ENCODE measurements at places on chromosomes 2 and 18. TPM values are rescaled to one million over a fixed set of nuclear protein-coding genes. Genes with fewer than 3 reads are reported as not detected.

DNA sequence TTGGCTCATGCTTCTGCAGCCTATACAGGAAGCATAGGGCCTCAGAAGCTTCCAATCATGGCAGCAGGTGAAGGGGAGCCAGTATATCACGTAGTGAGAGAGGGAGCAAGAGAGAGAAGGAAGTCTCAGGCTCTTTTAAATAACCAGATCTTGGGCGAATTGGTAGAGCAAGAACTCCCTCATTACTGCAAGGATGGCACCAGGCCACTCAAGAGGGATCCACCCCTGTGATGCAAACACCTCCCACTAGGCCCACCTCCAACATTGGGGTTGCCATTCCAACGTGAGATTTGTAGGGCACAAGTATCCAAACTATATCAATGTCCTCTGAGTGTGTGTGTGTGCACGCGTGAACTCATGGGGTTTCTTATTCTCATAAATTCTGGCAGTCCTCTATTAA is 37.6 kb upstream of the RMP24 start:
- H3K27me3 ChIP-seq: no peaks in the 10 kb centered on the region
- no peak overlapping the region for H3K27ac ChIP-seq
- no peak overlapping the region for H3K4me3 ChIP-seq
- H3K4me1 ChIP-seq: no peaks in the 10 kb centered on the region
- no peak for DNase-seq

DNA sequence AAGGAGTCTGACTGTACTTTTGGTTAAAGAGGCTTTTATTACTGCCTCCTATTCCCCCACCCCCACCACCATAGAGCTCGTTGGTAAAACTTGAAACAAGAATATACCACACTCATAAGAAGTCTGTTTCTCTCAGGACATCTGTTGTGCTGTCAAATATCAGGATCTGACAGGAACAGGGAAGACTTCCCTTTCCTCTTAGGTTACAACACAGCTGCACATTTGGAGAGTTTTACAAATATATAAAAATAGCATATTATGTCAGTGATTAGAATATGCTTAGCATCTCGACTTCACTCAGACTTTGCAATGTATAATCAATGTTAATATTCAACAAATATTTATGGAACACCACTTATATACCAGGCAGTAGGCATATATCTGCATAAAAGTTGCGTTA is 439.6 kb upstream of the REG3G start:
- no peaks in the 10 kb centered on the region for H3K36me3 ChIP-seq
- H3K4me1 ChIP-seq: no peaks in the 10 kb centered on the region
- no peak overlapping the region for H3K4me3 ChIP-seq
- no peaks in the 10 kb centered on the region for H3K27me3 ChIP-seq
- H3K27ac ChIP-seq: no peak overlapping the region

GRCh38 chr2:170161516-170162270 is 16.3 kb upstream of the MYO3B start:
- H3K27ac ChIP-seq: no peak overlapping the region
- H3K27me3 ChIP-seq: no peaks in the 10 kb centered on the region
- no peaks in the 10 kb centered on the region for H3K36me3 ChIP-seq
- no peak for DNase-seq

DNA sequence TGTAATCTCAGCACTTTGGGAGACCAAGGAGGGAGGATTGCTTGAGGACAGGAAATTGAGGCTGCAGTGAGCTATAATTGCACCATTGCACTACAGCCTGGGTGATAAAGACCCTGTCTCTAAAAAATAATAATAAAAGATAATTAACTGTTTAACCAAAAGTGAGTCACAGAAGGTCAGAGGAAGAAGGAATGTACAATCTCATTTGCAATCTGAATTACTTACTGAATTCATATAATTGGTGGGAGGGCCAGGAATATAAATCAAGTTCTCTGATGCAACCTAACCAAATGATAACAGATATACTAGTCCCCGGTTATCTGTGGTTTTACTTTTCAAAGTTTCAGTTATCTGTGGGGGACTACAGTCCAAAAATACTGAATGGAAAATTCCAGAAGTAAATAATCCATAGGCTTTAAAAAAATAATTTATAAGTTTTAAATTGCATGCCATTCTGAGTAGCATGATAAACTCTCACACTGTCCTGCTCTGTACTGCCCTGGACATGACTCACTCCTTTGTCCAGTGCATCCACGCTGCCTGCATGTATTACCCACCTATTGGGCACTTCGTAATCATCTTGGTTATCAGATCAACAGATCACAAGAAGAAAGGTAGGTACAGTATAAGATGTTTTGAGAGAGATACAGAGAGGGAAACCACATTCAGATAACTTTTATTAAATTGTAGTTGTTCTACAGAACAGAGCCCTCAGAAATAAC is 12.8 kb upstream of the MATN3 start:
- H3K36me3 ChIP-seq: peaks cover 8% of the 10 kb centered on the region
- no peaks in the 10 kb centered on the region for H3K27me3 ChIP-seq
- H3K4me3 ChIP-seq: no peak overlapping the region

DNA sequence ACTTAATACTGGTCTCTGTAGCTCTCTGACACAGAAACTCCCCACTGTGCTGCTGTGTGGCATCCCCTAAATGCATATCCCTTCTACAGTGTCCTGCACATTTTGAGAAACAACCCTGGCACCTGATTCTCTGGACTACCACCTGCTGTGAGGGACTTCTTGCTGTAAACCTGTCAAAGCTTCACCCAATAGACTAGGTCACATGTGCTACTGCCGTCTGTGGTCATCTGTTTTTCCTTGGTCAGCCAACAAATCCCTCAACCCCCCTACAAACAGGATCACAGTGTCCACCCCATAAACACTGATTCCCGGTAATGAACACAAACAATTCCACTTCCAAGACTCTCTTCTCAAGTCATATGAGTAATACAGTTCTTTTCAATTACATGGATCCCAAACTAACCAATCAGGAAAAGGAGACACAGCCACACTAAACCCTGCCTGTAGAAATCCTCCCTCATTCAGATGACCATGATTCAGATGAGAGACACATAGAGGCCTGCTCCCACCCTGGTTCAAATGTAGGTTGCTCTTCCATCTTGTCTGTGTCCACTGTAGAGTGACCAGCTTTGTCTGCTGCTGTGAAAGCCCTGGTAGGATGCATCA is 1157.4 kb downstream of the RPIA start:
- no peaks in the 10 kb centered on the region for H3K27me3 ChIP-seq
- no peak for DNase-seq
- no peaks in the 10 kb centered on the region for H3K4me1 ChIP-seq
- H3K36me3 ChIP-seq: no peaks in the 10 kb centered on the region
- H3K4me3 ChIP-seq: no peak overlapping the region
- H3K27ac ChIP-seq: no peak overlapping the region

DNA sequence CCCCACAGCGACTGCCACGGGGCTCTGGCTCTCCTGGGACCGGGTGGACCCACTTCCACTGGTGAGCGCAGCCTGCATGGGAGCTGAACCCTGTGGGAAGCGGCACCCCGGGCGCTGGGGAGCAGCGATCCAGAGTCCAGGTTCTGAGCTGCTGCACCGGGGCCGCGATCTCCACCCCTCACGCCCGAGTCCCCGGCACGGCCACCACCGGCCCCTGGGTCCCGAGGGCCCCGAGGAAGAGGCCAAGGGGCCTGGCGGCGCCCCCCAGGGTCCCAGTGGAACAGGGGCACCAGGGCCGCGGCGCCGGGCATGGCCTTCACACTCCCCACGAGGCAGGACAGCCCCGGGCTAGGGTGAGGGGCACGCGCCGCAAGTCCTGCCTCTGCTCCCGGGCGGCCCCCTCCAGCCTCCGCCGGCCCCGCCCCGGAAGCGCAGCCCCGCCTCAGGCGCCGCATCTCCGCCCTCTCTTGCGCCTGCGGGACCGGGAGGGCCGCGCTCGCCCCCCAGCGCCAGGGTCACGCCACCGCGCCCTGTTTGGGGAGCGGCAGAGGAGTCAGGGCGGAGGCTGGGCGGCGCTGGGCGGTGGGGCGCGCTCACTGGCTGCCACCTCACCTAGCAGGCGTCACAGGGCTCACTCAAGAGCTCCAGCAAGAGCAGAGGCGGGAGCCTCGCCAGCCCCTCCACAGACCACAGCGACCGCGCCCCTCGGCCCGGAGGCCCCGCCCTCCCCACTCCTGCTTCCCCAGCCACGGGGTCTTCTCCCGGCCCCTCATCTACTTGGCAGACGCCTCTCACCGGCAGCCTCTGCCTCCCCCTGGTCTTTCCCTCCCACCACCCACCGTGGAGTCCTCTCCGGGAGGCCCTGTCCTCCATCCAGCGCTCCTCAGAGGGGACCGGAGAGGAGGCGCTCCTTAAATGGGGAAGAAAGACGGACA is 26.8 kb downstream of the THAP4 start:
- H3K36me3 ChIP-seq: no peaks in the 10 kb centered on the region
- peak overlapping the region; percentile 56 for H3K4me3 ChIP-seq
- peak overlapping the region; percentile 47 for H3K27ac ChIP-seq

GRCh38 chr2:108607706-108608301 is 73.5 kb downstream of the LIMS1 start:
- peaks cover 12% of the 10 kb centered on the region for H3K4me1 ChIP-seq
- no peak overlapping the region for H3K27ac ChIP-seq
- H3K36me3 ChIP-seq: no peaks in the 10 kb centered on the region
- no peak for DNase-seq

- H3K27me3 ChIP-seq: no peaks in the 10 kb centered on the region
- no peak for DNase-seq
- H3K4me1 ChIP-seq: no peaks in the 10 kb centered on the region
- peak overlapping the region; percentile 88 for H3K27ac ChIP-seq
Observed at GRCh38 chr2:86622519-86623042, 1.1 kb downstream of the RNF103 start.

- no peaks in the 10 kb centered on the region for H3K27me3 ChIP-seq
Observed at GRCh38 chr2:205494537-205495235, 187.6 kb upstream of the NRP2 start.

GRCh38 chr2:42191285-42192009 is 22.3 kb downstream of the EML4 start:
- no peaks in the 10 kb centered on the region for H3K27me3 ChIP-seq
- H3K4me3 ChIP-seq: no peak overlapping the region
- H3K4me1 ChIP-seq: peaks cover 8% of the 10 kb centered on the region
- no peaks in the 10 kb centered on the region for H3K36me3 ChIP-seq
- no peak overlapping the region for H3K27ac ChIP-seq
- no peak for DNase-seq

GRCh38 chr2:20447437-20448245 is 767 bp downstream of the RHOB start:
- H3K4me1 ChIP-seq: peaks cover 29% of the 10 kb centered on the region
- peak overlapping the region; percentile 88 for H3K4me3 ChIP-seq
- no peak for DNase-seq
- no peaks in the 10 kb centered on the region for H3K27me3 ChIP-seq

COQ10B gene
- 48.3 TPM for total RNA-seq

- H3K36me3 ChIP-seq: peaks cover 17% of the 10 kb centered on the region
- H3K27me3 ChIP-seq: no peaks in the 10 kb centered on the region
- H3K27ac ChIP-seq: peak overlapping the region; percentile 100
- peak; percentile 100 for DNase-seq
- H3K4me3 ChIP-seq: peak overlapping the region; percentile 31
Observed at GRCh38 chr2:238438856-238439849, 12.4 kb downstream of the ASB1 start.

REG1B gene
- total RNA-seq: not detected

DNA sequence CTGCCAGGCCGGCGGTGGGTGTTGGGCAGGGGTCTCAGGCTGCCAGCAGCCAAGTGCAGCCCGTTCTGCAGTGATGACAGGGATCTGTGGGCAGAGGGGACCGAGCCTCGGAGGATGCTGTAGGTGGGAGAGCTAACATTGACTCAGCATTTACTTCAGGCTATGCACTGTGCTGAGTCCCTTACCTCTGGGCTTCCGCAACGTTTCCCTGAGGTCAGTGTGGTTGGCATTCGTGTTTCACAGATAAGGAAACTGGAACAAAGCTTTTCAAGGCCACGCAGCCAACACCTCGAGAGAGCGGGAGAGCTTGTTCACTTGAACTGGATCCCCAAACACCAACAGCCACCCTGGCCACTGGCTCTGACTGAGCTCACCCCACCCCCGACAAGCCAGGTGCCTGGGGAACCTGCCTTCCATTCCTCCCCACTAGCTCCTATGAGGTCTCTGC is 839 bp upstream of the GPR148 start:
- H3K27ac ChIP-seq: no peak overlapping the region
- peak overlapping the region; percentile 76 for H3K4me3 ChIP-seq
- H3K27me3 ChIP-seq: no peaks in the 10 kb centered on the region
- H3K4me1 ChIP-seq: peaks cover 6% of the 10 kb centered on the region
- no peaks in the 10 kb centered on the region for H3K36me3 ChIP-seq

FLACC1 gene
- 1.7 TPM for total RNA-seq

GRCh38 chr2:30777661-30778505 is 29.4 kb downstream of the CAPN13 start:
- no peaks in the 10 kb centered on the region for H3K36me3 ChIP-seq
- no peak for DNase-seq
- no peaks in the 10 kb centered on the region for H3K4me1 ChIP-seq
- no peak overlapping the region for H3K27ac ChIP-seq
- H3K4me3 ChIP-seq: no peak overlapping the region

DNA sequence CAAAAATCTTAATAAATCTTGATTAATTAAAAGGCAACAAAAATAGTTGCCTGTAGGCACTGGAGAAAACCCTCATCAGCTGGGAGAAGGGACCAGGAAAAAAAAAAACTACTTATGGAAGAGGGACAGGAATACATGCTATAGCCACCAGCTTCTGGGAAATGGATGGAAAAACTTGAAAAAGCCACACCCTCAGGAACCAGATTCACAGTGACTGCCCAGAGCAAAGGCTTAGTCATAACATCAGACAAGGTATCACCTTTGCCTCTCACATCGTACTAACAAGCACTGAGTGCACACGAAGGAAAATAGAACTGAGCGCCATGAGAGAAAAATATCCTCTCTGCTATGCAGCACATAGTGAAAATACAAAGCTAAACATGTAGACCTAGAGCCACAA is 116.9 kb upstream of the GYPC start:
- no peak overlapping the region for H3K4me3 ChIP-seq
- no peaks in the 10 kb centered on the region for H3K27me3 ChIP-seq
- H3K4me1 ChIP-seq: no peaks in the 10 kb centered on the region
- DNase-seq: no peak
- no peak overlapping the region for H3K27ac ChIP-seq

DNA sequence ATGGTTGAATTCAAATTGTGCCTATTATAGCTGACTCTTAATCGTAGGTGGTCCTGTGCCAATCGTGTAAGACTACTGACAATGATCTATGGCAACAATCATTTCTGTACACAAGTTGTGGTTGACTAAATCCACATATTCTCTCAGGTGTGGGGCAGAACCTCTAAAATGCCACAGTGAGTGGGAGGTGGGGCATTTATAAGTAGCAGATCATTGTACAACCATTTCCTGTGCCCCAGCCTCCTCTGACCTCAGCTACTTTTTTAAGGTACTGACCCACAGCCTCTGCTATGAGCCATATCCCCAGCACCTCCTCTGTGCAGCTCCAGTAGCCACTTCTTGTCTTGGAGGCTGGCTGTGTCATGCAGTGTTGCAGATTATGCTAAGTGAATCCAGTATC is 48.6 kb upstream of the RAPH1 start:
- no peaks in the 10 kb centered on the region for H3K36me3 ChIP-seq
- H3K27me3 ChIP-seq: no peaks in the 10 kb centered on the region
- peaks cover 43% of the 10 kb centered on the region for H3K4me1 ChIP-seq
- peak overlapping the region; percentile 58 for H3K27ac ChIP-seq

- no peak overlapping the region for H3K4me3 ChIP-seq
- peaks cover 5% of the 10 kb centered on the region for H3K4me1 ChIP-seq
- DNase-seq: no peak
- H3K36me3 ChIP-seq: no peaks in the 10 kb centered on the region
Observed at GRCh38 chr18:24220318-24220688, 81.4 kb downstream of the CABYR start.

GRCh38 chr2:186592137-186592875 is 2.5 kb downstream of the ITGAV start:
- H3K27ac ChIP-seq: peak overlapping the region; percentile 96
- no peaks in the 10 kb centered on the region for H3K36me3 ChIP-seq

- H3K36me3 ChIP-seq: no peaks in the 10 kb centered on the region
- H3K4me1 ChIP-seq: no peaks in the 10 kb centered on the region
- H3K27ac ChIP-seq: no peak overlapping the region
- H3K4me3 ChIP-seq: no peak overlapping the region
- DNase-seq: no peak
- H3K27me3 ChIP-seq: no peaks in the 10 kb centered on the region
Observed at GRCh38 chr2:161754379-161754778, 130.2 kb downstream of the SLC4A10 start.
